ENCODE measurements at places on chromosomes 2 and 18. TPM values are rescaled to one million over a fixed set of nuclear protein-coding genes. Genes with fewer than 3 reads are reported as not detected.
A peak's percentile ranks its signal among the peaks of the same experiment; 100 is the strongest.

GRCh38 chr2:15706986-15707632 lies 115.4 kb downstream of the DDX1 start:
- DNase-seq: no peak

DNA sequence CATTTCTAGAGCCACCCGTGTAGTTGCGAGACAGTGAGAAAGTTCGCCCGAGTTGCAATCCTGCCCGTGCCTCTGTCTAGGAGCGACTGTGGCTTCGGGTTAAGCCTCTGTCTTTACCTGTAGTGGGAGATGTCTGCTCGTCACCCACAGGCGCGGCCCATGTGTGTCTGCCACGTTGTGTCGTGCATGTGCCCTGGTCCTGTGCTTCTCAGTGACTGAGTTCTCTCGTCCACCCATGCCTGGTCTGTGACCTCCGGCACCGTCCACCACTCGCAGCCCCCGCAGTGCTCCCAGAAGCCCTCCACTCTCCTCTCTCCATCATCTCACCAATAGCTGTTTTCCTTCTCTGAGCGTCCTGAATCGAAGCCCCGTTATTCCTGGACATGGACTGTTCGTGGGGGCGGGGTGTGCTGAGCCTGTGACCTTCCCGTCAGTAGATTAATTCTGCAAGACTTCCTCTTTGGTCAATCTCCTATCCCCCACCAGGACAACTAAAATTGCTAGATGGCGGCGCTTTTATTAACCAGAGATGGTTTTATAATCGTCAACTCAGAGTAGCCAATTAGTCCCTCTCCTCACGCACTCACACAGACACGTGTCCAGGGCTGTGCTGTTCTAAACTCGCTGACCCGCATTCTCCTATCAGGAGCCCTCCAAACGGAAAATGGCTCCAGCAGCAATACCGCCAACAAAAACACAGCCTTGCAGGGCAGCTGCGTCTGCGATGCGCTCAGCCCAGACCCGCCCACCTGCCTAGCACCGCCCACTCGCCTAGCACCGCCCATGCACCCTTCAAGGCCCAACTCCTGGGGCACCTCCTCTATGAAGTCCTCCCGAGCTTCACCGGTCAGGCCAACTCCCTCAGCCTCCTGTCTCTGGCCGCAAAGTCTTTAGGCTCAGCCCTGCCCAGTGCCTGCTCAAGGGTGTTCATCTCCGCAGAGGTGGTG lies 119.4 kb downstream of the TWIST2 start:
- DNase-seq: no peak

DNA sequence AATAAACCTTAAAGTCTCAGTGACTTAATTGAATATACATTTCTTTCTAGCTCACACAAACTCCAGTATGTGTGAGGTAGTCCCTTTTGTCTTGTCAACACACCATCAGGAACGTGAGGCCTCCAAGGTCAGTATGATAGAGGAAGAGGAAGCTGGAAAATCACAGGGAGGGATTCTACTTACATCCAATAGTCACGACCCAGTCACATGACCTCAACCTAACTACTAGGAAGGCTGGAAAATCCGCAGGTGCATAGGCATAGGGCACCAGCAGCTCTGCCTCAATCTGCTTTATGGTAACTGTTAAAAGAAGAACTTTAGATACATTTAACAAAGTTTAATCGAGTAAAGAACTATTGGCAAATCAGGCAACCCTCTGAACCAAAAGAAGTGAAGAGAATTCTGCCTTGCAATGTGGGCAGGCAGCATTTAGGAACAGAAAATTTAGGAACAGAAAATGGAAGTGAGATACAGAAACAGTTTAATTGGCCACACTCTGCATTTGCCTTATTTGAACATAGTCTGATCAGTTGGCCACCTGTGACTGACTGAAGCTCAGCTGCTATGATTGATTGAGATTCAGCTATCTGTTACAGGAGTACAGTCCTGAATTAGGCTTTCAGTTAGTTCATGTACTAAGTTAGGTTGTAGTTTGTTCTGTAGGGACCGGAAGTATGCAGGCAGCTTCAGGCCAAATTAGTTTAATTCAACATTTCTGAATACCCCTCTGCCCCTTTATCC lies 165.0 kb upstream of the PARD3B start:
- no peak for DNase-seq

IL18RAP gene
- not detected for total RNA-seq

- DNase-seq: peak; percentile 85
Measured at GRCh38 chr2:219249203-219249980, 3.7 kb upstream of the TUBA4B start.

DNA sequence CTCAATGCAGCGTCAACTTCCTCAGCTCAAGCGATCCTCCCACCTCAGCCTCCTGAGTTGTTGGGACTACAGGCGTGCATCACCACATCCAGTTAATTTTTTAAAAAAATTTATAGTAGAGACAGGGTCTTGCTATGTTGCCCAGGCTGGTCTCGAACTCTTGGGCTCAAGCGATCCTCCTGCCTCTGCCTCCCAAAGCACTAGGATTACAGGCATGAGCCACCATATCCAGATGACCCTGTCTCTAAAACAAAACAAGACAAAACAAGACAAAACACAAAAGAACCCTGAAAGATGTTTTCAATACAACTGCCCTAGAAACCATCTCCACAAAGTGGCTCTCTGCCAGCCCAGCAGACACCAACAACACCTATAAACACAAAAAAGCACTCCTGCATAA lies 31.4 kb downstream of the ANKRD29 start:
- DNase-seq: no peak

SOX11 gene
- total RNA-seq: not detected

DNA sequence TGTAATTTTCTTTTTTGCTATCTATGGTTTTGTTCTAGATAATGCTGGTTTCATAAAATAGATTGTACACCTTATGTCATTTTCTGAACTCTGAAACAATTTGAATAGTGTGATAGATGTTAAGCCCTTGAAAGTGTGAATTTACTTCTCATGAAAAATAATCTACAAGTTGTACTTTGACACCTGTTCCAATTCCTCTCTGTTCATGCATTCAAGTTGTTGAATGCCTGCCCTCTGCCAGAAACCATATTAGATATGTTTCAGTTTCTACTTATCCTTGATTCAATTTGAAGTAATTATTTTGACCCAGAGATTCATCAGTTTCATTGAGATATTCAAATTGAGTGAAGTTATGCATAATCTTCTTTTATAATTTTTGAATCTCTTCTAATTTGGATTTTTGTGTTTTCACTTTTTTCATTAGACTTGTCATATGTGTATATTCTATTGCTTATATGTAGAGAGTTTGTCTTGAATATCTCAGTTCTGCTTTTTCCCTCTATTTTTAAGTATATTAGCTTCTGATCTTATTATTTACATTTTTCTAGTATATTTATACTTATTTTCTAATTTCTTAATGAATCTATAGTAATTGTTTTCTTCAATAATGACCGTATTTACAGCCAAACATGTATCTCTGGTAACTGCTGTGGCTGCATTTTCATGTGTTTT lies 143.3 kb upstream of the TACR1 start:
- DNase-seq: no peak

- DNase-seq: no peak
Measured at GRCh38 chr2:198000417-198000816, 196.0 kb downstream of the PLCL1 start.

DNA sequence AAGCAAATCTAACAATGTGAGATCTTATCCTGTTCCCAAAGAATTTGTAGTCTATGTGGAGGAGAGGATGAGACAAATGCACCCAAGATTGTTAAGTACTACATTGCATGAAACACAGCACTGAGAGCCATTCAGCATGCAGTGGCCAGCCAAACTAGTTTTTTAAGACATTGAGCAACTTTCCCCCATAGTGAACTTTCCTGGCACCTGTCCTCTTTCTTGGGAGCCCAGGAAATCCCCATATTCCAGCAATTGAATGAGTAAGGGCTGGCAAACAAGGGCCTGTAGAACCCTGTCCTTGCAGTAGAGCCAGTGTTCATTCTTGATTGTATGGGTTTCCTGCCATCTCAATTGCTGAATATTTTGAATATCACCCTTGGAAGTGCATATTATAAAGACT lies 58.8 kb upstream of the FIGN start:
- DNase-seq: no peak

Measured in dermis blood vessel endothelial cell (primary cell).